ENCODE measurements at places on chromosomes 11 and 22.
A peak's percentile ranks its signal among the peaks of the same experiment; 100 is the strongest.

- no peak for DNase-seq
Observed at GRCh38 chr11:67997475-67997921, 6.4 kb downstream of the UNC93B1 start.

GRCh38 chr11:119341222-119342022 lies 739 bp upstream of the C1QTNF5 start:
- no peak for DNase-seq

DNA sequence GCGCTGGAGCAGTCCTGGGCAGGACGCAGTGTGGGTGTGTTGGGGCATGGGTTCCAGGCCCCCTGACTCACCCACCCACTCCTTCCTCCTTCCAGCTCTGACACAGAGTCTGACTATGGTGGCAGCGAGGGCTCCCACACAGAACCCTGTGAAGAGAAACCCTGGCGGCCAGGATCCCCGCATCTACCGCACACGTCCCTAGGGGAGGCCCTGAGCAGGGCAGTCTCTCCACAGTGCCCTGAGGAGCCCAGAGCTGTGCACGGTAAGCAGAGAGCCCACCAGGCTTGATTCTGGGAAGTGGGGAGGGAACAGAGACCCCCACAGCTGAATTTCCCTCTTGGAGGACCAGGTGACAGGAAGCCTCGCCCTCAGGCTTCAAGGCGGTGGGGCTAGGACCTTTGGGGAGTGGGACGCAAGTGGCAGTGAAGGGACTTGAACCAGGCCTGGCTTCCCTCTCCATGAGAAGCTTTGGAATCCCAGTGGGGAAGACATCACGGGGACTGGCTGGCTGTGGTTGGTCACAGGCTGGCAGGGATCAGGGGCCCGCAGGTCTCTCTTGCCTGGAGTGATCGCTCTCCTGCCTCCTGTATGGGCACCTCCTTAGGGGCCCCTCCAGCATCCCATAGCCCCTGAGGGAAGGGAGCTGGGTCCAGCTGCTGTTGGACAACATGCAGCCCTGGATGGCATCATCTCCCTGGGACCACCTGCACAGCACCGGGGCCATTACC lies 96.4 kb upstream of the PARVA start:
- DNase-seq, result no peak

GRCh38 chr11:84855508-84856245 lies 771.5 kb downstream of the DLG2 start:
- no peak for DNase-seq

GRCh38 chr11:68206211-68206610 lies 6.9 kb downstream of the KMT5B start:
- DNase-seq, result peak; percentile 49

DNA sequence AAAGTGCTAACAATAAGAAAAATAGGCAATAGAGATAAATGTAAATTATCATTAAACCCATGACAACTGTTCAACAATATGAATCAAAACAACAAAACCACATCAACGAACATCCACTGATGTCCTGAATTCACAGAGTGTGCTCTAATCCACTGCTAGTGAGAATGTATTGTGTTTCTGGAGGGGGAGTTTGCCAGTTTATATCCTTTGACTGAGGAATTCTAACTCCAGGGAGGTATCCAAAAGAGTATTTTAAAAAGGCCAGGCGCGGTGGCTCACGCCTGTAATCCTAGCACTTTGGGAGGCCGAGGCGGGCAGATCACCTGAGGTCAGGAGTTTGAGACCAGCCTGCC lies 1.7 kb upstream of the WEE1 start:
- DNase-seq, result no peak

DNA sequence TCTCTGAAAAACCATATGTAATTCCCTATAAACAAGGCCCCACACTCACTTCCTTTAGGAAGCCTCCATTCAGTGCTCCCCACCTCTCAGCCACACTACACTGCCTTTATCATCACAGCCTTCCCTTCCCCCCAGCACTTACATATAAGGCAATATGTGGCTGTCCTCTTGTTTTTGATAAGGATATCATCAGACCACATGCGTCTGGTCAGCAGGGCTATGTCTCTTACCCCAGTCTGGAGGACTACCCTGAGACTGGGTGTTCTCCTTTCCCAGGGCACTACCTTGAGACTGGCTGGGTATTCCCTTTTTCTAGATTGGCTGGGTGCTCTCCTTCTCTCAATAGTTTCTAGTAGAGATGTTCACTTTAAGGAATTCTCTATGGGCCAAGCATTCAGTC lies 7.8 kb downstream of the KCNE3 start:
- no peak for DNase-seq

- no peak for DNase-seq
Observed at GRCh38 chr11:120183701-120184141, 27.1 kb upstream of the OAF start.

DNA sequence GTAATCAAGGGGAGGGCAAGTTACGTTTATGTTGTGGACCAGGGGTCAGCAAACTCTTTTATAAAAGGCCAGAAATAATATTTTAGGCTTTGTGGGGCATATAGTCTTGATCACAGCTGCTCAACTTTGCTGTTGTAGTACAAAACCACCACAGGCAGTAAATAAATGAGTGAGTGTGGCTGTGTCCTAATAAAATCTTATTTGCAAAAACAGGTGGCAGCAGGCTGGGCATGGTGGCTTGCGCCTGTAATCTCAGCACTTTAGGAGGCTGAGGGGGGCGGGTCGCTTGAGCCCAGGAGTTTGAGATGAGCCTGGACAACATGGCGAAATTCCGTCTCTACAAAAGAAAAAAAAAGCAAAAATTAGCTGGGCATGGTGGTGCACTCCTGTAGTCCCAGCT lies 57.9 kb upstream of the NUP160 start:
- DNase-seq, result no peak

DNA sequence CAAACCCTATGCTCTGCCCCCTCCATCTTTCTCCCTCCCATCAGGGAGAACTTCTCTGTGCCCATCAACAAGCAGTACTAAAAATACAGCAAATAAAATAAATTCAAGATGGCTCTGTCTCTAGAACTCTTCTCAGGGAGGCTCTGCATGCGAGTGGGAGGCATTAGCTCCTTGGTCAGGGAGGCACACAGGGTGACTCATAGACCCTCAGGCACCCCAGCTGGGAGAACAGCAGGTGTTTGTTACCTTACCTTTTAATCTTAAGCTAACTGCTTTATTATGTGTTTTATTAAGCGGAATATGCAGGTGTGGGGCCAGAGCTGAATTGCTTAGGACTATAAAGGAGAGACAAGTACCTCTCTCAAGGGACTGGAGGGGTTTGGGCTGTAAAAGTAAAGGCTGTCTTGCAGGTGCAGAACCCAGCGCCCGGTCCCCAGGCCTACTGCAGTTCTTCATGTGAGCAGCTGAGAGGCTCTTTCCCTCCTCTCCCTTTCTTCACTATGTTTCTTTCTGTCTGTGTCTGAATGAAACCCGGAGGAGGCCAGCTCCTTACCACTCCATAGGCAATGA lies 20.8 kb downstream of the CSNK2A3 start:
- DNase-seq, result no peak

DNA sequence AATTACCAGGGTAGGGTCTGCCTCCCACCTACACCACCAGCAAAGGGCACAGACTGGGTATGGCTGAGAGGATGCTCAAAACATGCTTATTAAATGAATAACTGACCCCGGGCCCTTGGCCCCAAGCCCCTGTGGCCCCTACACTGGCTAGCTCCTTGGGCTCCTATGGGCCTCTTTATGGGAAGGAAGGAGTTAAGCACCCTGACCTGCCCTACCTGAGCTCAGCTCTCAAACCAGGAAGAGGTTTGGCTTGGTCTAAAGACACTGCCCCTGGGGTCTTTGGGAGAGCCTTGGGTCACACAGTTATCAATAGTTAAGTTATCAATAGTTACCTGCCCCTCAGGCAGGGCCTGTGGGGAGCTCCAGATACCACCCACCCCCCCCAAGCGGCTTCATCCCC lies 1.2 kb downstream of the USH1C start:
- DNase-seq, result no peak

DNA sequence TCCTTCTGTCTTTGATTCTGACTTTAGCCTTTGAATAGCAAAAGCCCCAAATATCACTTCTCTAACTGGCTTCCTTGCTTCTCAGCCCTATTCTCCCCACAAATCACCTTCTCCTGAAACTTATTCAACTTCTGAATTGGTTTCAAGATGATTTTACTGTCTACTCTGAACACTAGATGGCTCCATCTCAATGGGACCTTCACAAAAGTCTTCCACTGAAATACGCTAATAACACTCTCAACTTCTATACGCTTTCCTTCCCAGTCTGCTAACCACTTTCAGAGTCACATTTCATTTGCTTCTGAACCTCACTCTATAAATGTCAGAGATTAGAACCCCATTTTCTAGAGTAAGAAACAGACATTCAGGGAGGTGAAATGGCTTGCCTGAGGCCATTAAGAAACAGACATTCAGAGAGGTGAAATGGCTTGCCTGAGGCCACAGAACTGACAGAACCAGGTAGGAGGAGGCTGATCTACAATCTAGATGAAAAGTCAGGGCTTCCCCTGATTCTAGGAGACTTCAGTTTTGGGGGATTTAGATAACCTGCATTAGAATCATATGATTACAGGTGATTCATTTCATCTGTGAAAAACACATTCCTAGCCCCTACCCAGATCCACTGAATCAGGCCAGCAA lies 20.6 kb downstream of the MORC2 start:
- DNase-seq, result no peak

GRCh38 chr11:58286249-58286648 lies 18.2 kb upstream of the OR10W1 start:
- DNase-seq, result no peak

- peak; percentile 89 for DNase-seq
Observed at GRCh38 chr22:50507421-50507990, at the start of gene LMF2. LMF2 (minus strand) TSS chr22:50507702; CDS start chr22:50507675, 27 bp downstream.
